ENCODE measurements at places on chromosomes 3 and 15.

DNA sequence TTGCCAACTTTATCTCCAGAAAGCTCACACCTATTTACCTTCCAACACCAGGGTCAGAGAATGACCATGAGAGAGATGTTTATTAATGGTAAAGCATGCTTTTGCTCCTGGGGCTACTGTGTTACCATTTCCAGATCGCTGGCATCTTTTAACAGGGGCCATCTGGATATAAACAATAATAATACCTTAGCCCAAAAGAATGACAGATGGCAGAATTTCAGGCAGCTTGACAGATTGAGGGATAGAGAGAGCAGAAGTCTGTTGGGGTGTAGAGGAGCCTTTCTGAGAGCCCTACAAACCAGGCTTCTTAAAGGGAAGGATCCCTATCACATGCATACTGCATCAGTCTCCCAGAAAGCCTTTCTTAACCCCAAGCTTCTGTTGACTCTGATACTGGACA lies 17.7 kb downstream of the RBP1 start:
- no peak for DNase-seq

- peak; percentile 31 for DNase-seq
Observed at GRCh38 chr3:136728918-136729317, 23.3 kb downstream of the STAG1 start.

DNA sequence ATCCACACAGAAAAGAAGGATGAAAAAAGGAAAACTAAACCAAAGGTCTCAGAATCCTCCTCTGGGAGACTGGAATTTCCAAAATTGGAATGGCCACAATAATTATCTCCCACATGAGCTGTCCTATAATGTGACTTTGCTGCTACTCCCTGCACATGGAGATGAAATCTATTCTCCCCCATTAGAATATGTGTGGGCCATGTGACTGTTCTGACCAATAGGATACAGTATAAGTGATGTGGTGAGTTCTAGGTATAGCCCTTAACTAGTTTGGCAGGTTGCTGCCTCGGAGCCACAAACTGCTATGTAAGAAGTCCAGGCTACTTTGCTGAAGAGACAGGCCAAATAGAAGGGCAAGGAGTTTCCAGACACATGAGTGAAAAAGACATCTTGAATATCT lies 5.2 kb downstream of the TRIM59 start:
- DNase-seq, result no peak

- no peak for DNase-seq
Observed at GRCh38 chr3:161356287-161356686, 15.0 kb downstream of the SPTSSB start.

DNA sequence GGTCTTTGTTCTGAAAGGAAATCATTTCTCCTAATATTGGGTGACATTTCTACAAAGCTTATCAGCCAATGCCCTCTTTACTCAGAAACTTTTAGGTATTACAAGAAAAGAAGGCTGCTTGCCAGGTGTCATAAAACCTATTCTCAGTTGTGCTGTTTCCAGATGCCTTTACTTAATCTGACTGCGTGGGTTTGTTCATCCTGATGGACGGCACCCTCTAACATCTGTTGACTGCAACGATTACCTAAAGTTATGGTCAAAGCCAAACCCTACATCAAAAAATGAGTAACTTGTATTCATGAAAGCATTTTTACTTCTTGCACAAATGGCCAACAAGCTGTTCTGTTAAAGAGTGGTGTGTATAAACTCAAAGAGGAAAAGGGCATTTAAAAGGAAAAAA lies 207.7 kb upstream of the PDZRN3 start:
- no peak for DNase-seq

GRCh38 chr15:48667701-48668100 lies 22.2 kb upstream of the FBN1 start:
- DNase-seq, result no peak

- peak; percentile 99 for DNase-seq
Observed at GRCh38 chr15:66883284-66883911, 181.4 kb downstream of the SMAD6 start.

- DNase-seq, result no peak
Observed at GRCh38 chr15:92468991-92469390, 75.3 kb downstream of the ST8SIA2 start.

DNA sequence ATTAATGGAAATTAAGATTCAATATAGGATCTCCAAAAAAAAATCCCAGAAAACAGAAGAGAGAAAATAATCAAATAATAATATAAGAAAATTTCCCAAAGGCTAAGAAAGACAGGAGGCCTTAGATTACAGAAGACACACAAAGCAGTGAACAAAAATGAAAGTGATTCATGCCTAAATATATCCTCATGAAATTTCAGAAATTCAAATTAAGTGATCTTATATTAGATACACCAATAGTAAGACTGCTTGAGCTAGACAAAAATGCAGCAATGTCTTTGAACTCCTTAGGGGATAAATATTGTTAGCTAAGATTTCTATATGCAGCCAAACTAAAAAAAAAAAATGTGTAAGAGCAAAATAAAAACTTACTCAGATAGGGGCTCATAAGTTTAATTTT lies 44.6 kb upstream of the ARPP21 start:
- no peak for DNase-seq

- DNase-seq, result peak; percentile 37
Observed at GRCh38 chr15:48402427-48403177, 71.4 kb downstream of the DUT start.

DNA sequence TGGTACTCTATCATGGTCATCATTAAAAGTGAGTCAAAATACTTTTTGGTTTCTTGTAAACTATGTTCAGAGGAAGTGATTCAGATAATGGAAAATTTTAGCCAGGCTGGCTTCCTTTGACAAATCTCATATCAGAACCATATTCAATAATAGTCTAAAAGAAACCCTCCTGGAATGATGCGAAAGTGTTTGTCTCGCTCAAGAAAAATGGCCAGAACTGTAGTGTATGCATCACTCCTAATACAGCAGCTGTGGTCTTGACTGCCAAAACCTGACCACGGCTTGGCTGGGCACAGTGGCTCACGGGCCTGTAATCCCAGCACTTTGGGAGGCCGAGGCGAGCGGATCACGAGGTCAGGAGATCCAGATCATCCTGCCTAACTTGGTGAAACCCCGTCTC lies 35.6 kb upstream of the KCNMB2 start:
- DNase-seq, result no peak

- no peak for DNase-seq
Observed at GRCh38 chr15:55859681-55860080, 116.7 kb upstream of the PRTG start.

- DNase-seq, result no peak
Observed at GRCh38 chr15:92621972-92622533, 33.5 kb downstream of the FAM174B start.

DNA sequence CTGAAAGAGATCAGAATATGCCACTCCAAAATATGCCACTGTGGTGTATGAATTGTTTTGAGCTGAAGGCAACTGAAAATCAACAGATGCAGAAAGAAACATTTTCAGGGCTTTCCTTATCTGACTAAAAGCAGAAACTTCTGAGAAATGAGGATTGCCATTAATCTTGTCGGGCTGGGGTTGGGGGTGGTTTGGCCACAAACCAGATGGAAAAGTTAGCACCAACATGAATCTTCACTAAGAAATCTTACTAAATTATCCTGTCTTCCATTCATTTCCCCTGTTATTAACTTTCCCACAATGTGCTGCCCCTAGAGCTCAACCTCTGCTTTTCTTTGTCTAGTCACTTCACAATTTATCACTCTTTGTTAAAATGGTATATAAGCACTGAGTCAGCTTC lies 229.9 kb upstream of the GADL1 start:
- DNase-seq, result no peak

- no peak for DNase-seq
Observed at GRCh38 chr15:51024735-51025453, 69.8 kb downstream of the TNFAIP8L3 start.

Data from kidney epithelial cell (primary cell).